ENCODE measurements at places on chromosomes 7 and 10. TPM values are rescaled to one million over a fixed set of nuclear protein-coding genes. Genes with fewer than 3 reads are reported as not detected.

Gene HECW1
- total RNA-seq: 12.2 TPM

Gene NUTM2E
- 0.39 TPM for total RNA-seq

Gene LEP
- total RNA-seq: not detected

Gene LMTK2
- total RNA-seq: 11.0 TPM

Gene ASAH2
- total RNA-seq: 3.3 TPM

Gene PIP4K2A
- total RNA-seq: 33.0 TPM

Gene ADAM22
- total RNA-seq: 0.34 TPM

Gene LFNG
- 12.7 TPM for total RNA-seq

Gene PTPRN2
- total RNA-seq: 0.91 TPM

Gene SORCS3
- not detected for total RNA-seq

Gene CYP2W1
- 0.03 TPM for total RNA-seq

Gene VSTM4
- 0.48 TPM for total RNA-seq

Gene PMS2
- 15.3 TPM for total RNA-seq

Gene OPALIN
- not detected for total RNA-seq

Gene NODAL
- not detected for total RNA-seq

Gene GHRHR
- total RNA-seq: not detected

Gene UCMA
- total RNA-seq: not detected

Gene GNGT1
- total RNA-seq: not detected

Gene FGFR2
- total RNA-seq: 0.45 TPM

Gene AKR1C8
- total RNA-seq: 0.49 TPM

Gene MICU1
- total RNA-seq: 62.7 TPM

Gene CRHR2
- not detected for total RNA-seq

Gene DMBT1
- total RNA-seq: not detected

Gene PLEKHS1
- total RNA-seq: not detected

Gene CDNF
- 0.85 TPM for total RNA-seq

Gene CDHR1
- total RNA-seq: 0.13 TPM
